Upper lobe of left lung (tissue), 6 donors: ENCODE measurements at places on chromosomes 2 and 18.

DNA sequence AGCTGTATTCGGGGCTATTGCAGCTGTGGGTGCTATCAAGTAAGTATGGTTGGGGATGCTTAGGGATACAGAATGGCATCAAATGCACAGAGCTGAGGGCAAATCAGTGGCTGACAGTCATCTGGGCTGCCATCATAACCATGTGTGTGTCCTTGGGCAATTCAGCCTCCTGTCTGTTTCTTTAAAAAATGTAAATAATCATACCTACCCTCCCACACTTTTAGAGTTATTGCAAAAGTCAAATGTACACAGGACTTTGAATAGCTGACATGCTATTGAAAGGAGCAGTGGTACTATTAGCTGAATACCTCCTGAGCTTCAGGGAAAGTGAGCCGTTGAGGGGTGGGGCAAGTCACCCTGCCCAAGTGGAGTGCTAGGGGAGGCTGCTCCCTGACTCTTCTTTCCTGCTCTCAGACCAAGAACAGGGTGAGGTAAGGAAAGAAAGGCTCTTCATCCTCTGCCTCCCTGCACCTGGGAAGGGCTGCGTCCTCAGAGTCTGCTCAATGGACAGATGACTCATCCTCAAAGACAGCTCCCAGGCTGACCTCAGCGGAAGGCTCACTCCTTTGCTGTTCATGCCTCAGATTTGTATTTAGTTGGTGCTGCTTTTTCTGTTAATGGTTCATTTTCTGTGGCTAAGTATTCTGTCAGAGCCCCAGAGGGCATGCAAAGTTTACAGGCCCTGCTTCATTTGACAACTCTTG is 54.9 kb upstream of the BZW1 start:
- H3K27ac ChIP-seq: no peak overlapping the region
- H3K4me3 ChIP-seq: no peak overlapping the region
- no peaks in the 10 kb centered on the region for H3K4me1 ChIP-seq

GRCh38 chr2:186042207-186043028 is 303.8 kb downstream of the FSIP2 start:
- H3K27ac ChIP-seq: no peak overlapping the region
- H3K4me1 ChIP-seq: no peaks in the 10 kb centered on the region
- no peaks in the 10 kb centered on the region for H3K36me3 ChIP-seq
- H3K4me3 ChIP-seq: no peak overlapping the region
- H3K27me3 ChIP-seq: no peaks in the 10 kb centered on the region
- DNase-seq: no peak

GRCh38 chr2:43302182-43302960 is 76.0 kb upstream of the ZFP36L2 start:
- H3K27me3 ChIP-seq: no peaks in the 10 kb centered on the region
- peaks cover 41% of the 10 kb centered on the region for H3K4me1 ChIP-seq
- no peak overlapping the region for H3K4me3 ChIP-seq
- H3K27ac ChIP-seq: no peak overlapping the region
- no peak for DNase-seq
- no peaks in the 10 kb centered on the region for H3K36me3 ChIP-seq

- no peak overlapping the region for H3K27ac ChIP-seq
- no peaks in the 10 kb centered on the region for H3K27me3 ChIP-seq
- no peaks in the 10 kb centered on the region for H3K36me3 ChIP-seq
- H3K4me1 ChIP-seq: no peaks in the 10 kb centered on the region
- DNase-seq: no peak
These were observed 72.0 kb downstream of the KCNG2 start for GRCh38 chr18:79869591-79870300.

- no peak overlapping the region for H3K4me3 ChIP-seq
- no peaks in the 10 kb centered on the region for H3K36me3 ChIP-seq
- no peak overlapping the region for H3K27ac ChIP-seq
- no peak for DNase-seq
- no peaks in the 10 kb centered on the region for H3K27me3 ChIP-seq
These were observed 1074.2 kb upstream of the ZEB2 start for GRCh38 chr2:145593991-145594614.

DNA sequence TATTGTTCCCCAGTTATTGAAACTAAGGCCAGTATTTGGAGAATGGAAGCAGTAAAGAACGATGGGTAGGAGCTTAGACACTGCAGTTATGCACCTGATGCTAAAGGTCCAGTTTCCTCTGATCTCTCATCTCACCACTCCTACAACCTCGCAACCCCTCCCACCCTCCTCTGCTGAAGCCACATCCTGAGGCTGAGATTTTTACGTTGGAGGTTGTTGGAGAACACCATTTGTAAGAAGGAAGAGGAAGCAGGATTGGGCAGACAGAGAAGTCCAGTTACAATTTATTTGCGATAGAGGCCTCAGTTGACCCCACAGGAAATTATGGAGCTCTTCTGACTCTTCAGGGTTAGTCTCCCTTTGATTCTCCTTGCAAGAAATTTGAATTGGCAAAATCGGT is 54.3 kb upstream of the NDUFV2 start:
- H3K27ac ChIP-seq: no peak overlapping the region
- DNase-seq: no peak
- H3K36me3 ChIP-seq: no peaks in the 10 kb centered on the region

GRCh38 chr2:217733461-217733860 is 269.3 kb downstream of the TNS1 start:
- no peak for DNase-seq
- H3K27me3 ChIP-seq: no peaks in the 10 kb centered on the region
- H3K36me3 ChIP-seq: peaks cover 2% of the 10 kb centered on the region
- H3K4me1 ChIP-seq: peaks cover 3% of the 10 kb centered on the region
- no peak overlapping the region for H3K4me3 ChIP-seq

GRCh38 chr2:100104718-100105677 is 37.4 kb downstream of the AFF3 start:
- peak; percentile 87 for DNase-seq
- peak overlapping the region; percentile 46 for H3K4me3 ChIP-seq
- peak overlapping the region; percentile 70 for H3K27ac ChIP-seq
- H3K4me1 ChIP-seq: peaks cover 14% of the 10 kb centered on the region
- no peaks in the 10 kb centered on the region for H3K36me3 ChIP-seq
- no peaks in the 10 kb centered on the region for H3K27me3 ChIP-seq

DNA sequence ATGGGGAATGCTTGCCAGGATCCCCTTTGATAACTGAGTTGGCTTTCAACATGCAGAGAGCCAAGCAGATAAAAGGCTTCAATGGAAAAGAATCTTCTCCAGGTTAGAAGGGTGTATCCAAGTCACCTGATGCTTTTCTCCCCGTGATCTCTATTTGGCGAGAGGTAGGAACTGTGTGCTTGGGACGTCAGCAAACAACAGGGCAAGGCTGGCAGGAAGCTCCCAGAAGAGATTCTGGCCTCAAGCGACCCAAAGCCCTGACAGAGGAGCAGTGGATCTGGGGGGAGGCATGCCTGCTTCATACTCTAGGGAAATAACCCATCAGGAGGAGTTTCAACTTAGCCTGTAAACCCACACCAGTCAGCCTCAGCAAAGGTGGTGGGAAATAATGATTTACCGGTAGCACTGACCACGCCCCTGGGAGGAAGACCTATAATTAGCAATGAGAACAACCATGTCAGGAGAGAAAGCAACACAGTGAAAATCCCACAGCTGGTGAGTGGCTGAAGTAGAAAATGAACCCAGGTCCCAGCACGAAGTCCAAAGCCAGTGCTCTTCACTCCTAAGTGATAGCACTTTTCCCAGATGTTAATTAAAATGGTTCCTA is 76.3 kb upstream of the SEC11C start:
- H3K4me3 ChIP-seq: no peak overlapping the region
- H3K36me3 ChIP-seq: no peaks in the 10 kb centered on the region
- H3K4me1 ChIP-seq: no peaks in the 10 kb centered on the region
- no peaks in the 10 kb centered on the region for H3K27me3 ChIP-seq

GRCh38 chr18:48855422-48856377 is 95.1 kb downstream of the SMAD7 start:
- no peak overlapping the region for H3K4me3 ChIP-seq
- no peaks in the 10 kb centered on the region for H3K27me3 ChIP-seq
- no peaks in the 10 kb centered on the region for H3K36me3 ChIP-seq
- H3K4me1 ChIP-seq: peaks cover 31% of the 10 kb centered on the region
- H3K27ac ChIP-seq: no peak overlapping the region

- no peak overlapping the region for H3K4me3 ChIP-seq
- no peaks in the 10 kb centered on the region for H3K27me3 ChIP-seq
- no peaks in the 10 kb centered on the region for H3K36me3 ChIP-seq
These were observed 54.5 kb upstream of the ACMSD start for GRCh38 chr2:134783912-134784311.

GRCh38 chr2:239470151-239470900 is 69.5 kb upstream of the HDAC4 start:
- DNase-seq: no peak
- no peaks in the 10 kb centered on the region for H3K4me1 ChIP-seq
- H3K27ac ChIP-seq: no peak overlapping the region
- H3K36me3 ChIP-seq: no peaks in the 10 kb centered on the region
- H3K4me3 ChIP-seq: no peak overlapping the region

DNA sequence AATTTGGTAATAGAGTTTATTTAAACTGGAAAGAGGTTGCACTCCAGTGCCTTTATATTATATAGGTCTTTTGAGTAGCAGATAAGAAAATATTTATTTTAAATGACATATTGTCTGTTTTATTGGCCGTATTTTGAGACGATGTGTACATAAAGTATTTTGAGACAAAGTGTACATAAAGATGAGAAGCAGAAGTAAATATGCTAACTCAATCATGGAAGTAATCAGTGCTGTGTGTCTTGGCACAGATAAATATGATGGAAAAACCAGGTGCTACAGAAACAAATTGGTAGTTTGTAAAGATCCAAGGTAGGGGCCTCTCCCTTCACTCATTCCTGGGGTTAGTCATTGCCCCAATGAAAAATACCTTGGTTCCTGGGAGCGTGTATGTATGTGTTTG is 382.9 kb downstream of the DSEL start:
- H3K27me3 ChIP-seq: no peaks in the 10 kb centered on the region
- DNase-seq: no peak
- H3K36me3 ChIP-seq: no peaks in the 10 kb centered on the region
- no peak overlapping the region for H3K4me3 ChIP-seq

GRCh38 chr2:142621287-142621686 is 256.2 kb upstream of the KYNU start:
- no peak overlapping the region for H3K27ac ChIP-seq
- no peak overlapping the region for H3K4me3 ChIP-seq
- no peaks in the 10 kb centered on the region for H3K4me1 ChIP-seq

GRCh38 chr2:181197140-181197760 is 216.8 kb downstream of the UBE2E3 start:
- H3K4me1 ChIP-seq: no peaks in the 10 kb centered on the region
- no peaks in the 10 kb centered on the region for H3K27me3 ChIP-seq
- no peaks in the 10 kb centered on the region for H3K36me3 ChIP-seq
- DNase-seq: no peak
- no peak overlapping the region for H3K27ac ChIP-seq

GRCh38 chr18:48819781-48820482 is 130.8 kb downstream of the SMAD7 start:
- H3K4me3 ChIP-seq: no peak overlapping the region
- peak; percentile 14 for DNase-seq
- no peaks in the 10 kb centered on the region for H3K4me1 ChIP-seq
- H3K27me3 ChIP-seq: no peaks in the 10 kb centered on the region
- no peak overlapping the region for H3K27ac ChIP-seq

DNA sequence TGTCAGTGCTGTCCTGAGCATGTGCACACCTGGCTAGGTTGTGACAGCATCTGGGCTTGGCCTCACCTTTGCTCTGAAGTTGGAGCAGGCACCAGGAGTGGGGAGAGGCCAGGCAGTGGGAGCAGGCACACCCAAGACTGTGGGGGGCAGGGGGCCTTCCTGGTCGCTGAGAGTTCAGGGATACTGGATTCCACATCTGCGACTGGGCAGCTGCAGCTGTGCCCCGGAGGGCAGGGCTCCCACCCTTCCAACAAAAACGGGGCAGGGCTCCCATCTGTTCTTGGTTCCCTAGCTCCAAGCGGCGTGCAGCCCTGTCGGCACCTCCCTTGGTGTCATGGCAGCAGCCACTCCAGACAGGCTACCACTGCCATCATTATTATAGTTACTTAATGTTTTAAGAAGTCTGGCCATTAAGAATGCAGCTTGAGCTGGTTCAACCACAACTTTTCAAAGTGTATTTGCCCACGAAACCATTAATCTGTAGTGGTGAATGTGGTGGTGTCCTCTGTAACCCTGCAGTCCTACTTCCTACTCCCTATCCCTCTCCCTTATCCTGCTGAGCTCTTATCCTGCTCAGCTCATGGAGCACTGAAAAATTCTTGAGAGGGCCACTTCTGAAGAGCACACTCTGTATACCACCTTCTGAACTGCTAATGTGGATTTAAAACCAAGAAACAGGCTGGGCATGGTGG is 48.0 kb upstream of the RAB1A start:
- H3K36me3 ChIP-seq: no peaks in the 10 kb centered on the region
- H3K4me1 ChIP-seq: no peaks in the 10 kb centered on the region
- DNase-seq: no peak
- no peak overlapping the region for H3K4me3 ChIP-seq
- H3K27me3 ChIP-seq: no peaks in the 10 kb centered on the region

GRCh38 chr2:30472326-30472725 is 25.3 kb downstream of the LCLAT1 start:
- H3K27ac ChIP-seq: no peak overlapping the region
- no peak overlapping the region for H3K4me3 ChIP-seq
- peaks cover 9% of the 10 kb centered on the region for H3K4me1 ChIP-seq
- no peaks in the 10 kb centered on the region for H3K36me3 ChIP-seq
- no peaks in the 10 kb centered on the region for H3K27me3 ChIP-seq

DNA sequence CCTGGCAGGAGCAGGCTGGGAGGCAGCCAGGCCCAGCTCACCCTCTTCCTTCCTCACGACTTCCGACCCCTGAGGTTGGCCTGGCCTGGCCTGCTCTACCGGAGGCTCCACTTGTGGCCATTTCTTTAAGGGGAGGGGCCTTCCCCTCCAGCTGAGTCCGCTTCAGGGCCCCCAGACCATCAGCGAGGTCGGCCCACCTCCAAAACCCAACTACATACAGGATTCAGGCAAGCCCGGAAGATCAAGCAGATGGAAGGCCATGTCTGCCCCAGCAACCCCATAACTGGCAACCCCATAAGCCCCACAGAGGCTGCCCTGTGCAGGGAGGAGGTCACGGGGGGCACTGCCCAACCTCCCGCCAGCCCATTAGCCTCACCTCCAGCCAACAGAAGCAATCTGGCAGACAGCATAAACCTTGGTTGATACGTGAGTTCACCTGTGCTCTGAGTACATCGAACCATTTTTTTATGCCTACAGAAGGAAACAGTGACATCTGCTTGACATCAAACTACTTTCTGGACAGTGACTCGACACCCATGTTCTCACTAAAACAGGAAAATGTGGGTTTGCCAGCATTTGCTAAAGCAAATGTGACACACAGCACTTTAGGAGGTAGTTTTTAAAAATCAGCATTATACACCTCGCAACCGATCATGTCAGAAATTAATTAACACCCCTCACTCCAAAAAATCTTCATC is 98.9 kb downstream of the EIPR1 start:
- no peaks in the 10 kb centered on the region for H3K27me3 ChIP-seq
- no peaks in the 10 kb centered on the region for H3K36me3 ChIP-seq
- H3K27ac ChIP-seq: no peak overlapping the region
- H3K4me1 ChIP-seq: peaks cover 3% of the 10 kb centered on the region
- no peak for DNase-seq

- H3K4me1 ChIP-seq: peaks cover 19% of the 10 kb centered on the region
- H3K27me3 ChIP-seq: no peaks in the 10 kb centered on the region
- no peak overlapping the region for H3K4me3 ChIP-seq
- DNase-seq: no peak
- H3K36me3 ChIP-seq: no peaks in the 10 kb centered on the region
These were observed 90.0 kb upstream of the ATL2 start for GRCh38 chr2:38466876-38467767.
